H7 (cell line): ENCODE measurements at places on chromosomes 5 and 9. TPM values are rescaled to one million over a fixed set of nuclear protein-coding genes. Genes with fewer than 3 reads are reported as not detected.

GRCh38 chr5:139982157-139982974 lies 60.7 kb downstream of the NRG2 start:
- no peak for DNase-seq

- DNase-seq: no peak
Observed at GRCh38 chr9:69357030-69357775, 32.2 kb downstream of the ENTREP1 start.

- no peak for DNase-seq
Observed at GRCh38 chr5:33433303-33434240, 7.2 kb upstream of the TARS1 start.

GRCh38 chr5:63097286-63097685 lies 518.7 kb downstream of the LRRC70 start:
- no peak for DNase-seq

DNA sequence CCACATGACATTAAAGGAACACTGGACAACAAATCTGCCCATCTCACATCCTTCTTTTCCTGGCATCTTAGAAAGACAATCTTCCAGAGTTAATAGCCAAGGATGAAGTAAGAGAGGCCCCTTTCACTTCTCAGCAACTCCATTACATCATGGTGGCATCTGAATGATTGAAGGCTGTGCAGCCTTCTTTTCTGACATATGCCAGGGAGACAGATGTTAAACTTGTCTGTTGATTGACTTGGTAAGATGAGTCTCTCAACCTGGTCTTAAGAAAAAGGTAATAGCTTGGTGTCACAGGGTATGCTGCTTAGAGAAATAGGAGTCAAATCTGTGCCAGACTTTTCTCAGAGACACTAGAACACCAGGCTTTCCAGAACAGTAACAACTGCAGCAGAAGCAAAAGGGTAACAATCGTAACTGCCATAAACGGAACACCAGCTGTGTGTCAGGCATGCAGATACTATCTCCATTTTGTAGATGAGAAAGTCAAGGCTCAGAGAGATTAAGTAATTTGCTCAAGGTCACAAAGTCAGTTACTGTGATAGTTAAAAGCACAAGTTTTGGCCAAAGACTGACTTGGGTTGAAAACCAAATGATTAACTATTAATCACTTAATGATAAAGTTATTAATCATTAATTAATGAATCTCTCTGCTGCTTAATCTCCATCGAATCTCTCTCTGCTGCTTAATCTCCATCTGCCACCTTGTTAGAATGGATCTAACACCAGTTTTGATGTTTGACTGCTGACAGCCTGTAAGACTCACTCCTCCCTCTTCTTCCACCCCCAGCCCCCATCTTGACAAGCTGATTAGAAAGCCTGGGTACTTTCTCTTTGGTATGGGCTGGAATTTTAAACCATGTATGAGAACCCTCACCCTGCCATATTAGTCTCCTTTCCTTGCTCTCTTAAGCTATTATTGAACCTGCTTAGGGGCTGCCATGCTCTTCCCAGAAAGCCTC lies 353.5 kb downstream of the ENC1 start:
- no peak for DNase-seq

DNA sequence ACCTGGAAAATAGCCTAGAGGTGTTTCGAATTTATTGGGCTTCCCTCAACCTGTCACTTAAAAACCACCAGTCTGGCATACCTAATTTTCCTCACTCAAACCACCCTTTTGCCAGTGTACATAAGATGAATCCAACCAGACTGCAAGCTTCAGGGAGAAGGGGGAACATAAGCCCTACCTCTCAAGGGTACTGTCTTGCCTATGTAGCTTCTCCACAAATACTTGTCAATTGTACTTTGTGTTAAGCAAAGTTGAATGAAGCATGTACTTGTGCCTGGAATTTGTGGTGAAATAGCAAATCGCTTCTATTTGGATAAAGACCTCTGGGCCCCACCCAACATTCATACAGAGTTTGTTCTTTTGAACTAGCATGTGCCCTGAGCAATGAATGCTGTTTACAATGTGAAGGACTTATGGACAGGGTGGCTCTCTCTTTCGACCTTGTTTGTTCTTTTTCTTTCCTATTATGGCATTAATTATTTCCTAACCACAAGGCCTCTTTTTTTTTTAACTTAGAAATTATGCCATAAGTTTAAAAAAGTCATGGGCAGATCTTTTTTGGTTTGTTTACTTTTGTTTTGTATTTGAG lies 580.2 kb downstream of the EBF1 start:
- no peak for DNase-seq

DNA sequence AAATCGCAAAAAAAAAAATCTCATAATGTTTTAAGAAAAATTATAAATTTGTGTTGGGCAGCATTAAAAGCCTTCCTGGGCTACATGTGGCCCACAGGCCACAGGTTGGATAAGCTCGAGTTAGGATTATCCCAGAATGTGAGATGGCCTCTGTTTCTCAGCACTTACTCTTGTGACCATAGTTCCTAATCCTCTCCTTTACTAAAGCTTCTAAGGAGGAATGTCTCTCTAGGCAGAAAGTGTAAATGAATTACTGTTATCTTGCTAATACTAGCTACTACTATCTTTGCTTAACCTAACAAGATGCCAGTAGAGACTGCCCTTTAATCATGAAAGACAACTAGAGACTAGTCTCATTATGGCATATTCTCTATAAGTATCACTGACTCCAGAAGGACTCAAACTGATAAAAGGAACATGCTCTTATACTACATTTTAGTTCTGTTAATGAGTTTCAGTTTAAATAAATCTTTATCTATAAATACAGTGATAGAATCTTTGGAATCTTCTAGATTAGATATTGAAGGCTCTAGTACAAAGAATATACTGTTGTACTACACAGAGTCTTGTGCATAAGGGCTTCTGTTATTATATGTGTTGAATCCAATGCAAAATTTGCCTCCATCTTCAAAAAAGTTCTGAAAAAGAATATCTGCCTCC lies 13.8 kb downstream of the INVS start:
- DNase-seq: peak; percentile 3

GRCh38 chr5:116658141-116658540 lies 83.5 kb upstream of the SEMA6A start:
- DNase-seq: no peak

SLIT3 gene
- 0.48 and 0.97 TPM in 2 replicates for total RNA-seq

OGN gene
- total RNA-seq: not detected in 2 replicates
